ENCODE measurements at places on chromosomes 7 and 10.

DNA sequence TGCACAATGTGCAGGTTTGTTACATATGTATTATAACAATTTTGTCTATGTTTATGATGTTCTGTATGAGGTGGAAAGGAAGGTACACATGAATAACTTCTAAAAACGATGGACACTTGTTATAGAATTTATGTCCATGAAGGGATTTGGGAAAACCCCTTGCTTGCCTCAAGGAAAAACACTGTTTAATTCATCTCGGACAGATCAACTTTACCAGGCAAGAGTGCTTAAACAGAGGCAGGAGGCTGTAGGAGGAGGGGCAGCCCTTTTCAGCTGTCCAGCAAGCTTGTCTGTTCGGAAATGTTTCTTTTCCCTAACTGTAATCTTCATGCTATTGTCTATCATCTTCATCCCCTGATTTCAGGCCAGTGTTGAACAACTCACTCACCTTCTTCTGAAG lies 200.9 kb downstream of the CDC14C start:
- no peak for DNase-seq

GRCh38 chr10:104077663-104078151 lies 8.0 kb downstream of the COL17A1 start:
- DNase-seq = no peak

DNA sequence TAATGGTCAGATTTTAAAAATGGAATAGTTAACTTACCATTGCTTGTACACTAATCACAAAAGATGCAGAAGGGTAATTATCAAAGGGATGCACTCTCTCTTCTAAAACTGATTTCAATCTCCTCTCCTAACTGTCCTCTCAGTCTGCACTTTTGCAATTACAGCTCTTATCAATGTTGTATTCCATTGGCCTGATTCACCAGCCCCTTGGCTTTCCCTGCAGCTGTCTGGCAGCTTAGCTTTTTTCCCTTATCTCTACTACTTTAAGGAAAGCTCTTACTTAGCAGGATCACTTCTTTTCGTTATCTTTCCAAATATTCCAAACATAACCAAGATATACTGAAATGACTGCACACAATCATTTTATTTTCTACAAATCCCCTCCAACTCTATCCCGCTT lies 448.8 kb downstream of the GRM8 start:
- no peak for DNase-seq

GRCh38 chr7:150722431-150722931 lies 6.1 kb downstream of the GIMAP1 start:
- DNase-seq = no peak

DNA sequence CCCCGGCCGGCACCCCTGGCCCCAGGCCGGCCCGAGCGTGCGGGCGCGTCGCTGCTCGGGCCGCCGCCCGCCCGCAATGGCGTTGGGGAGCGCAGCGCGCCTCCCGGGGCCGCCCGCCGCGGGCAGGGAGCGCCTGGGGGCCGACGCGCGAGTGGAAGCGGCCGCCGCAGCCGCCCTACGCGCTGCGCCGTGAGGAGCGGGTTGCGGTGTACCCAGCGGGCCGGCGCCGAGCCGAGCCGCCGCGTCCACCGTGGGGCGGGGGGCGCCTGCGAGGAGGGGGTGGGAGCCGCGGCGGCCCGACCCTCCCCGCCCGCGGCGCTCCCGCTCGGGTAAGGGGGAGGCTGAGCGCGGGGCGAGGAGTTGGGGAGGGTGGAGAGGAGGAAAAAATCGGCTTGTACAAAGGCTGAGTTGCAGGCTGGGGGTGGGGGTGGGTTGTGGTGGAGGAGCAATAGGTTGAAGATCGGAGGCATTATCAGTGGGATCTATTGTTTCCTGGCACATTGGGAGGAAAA lies 473 bp downstream of the PPP1R9A start:
- no peak for DNase-seq

GRCh38 chr10:12656518-12657142 lies 307.3 kb downstream of the CAMK1D start:
- DNase-seq = no peak

DNA sequence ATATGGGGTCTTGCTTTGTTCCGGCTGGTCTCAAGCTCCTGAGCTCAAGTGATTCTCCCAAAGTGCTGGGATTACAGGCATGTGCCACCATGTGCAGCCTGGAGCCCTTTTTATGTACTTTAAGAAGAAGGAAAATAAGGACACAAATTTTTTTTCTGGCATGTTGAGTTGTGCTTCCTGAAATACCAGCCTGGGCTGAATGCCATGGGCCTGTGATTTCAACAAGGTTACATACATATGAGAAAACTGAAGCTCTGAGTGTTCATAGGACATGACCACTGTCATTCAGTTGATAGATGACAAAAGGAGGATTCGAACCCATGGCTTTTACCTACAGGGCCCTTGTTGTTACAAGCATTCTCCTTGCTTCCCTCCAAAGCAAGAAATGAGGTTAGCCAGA lies 36.1 kb downstream of the ST8SIA6 start:
- DNase-seq = no peak

DNA sequence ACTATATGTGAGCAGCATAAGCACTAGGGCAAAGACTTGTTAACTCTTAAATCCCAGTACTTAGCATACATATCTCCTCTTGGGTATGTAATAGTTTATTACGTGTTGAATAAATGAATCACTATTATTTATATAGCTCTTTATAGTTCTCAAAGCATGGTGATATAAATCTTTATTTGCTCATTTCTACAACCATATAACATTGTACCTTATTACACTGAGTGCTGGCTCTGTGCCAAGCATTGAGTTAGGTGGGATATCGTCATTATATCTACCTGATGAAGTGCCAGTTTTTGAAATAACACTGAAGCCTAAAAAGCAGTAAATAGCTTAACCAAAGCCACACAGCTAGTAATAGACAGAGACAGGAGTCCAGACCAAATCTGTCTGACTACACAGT lies 27.9 kb downstream of the AHR start:
- DNase-seq = no peak

DNA sequence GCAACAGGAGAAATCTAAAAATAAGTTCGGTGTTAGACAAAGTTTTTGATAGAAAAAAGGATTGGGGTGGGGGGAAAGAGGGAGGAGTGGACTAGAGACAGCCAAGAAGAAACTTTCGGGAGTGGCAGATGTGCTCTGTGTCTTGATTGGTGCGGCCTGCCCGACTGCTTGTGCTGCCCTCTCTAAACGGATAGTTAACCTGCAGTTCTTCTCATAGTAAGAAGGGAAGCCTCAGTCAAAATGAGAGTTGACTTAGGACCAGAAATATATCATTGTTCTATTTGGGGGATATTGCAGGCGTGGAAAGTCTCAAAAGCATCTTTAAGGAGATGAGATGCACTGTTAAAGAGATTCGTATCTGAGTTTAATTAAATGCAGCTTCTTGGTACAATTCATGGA lies 39.3 kb downstream of the UBE3C start:
- no peak for DNase-seq

DNA sequence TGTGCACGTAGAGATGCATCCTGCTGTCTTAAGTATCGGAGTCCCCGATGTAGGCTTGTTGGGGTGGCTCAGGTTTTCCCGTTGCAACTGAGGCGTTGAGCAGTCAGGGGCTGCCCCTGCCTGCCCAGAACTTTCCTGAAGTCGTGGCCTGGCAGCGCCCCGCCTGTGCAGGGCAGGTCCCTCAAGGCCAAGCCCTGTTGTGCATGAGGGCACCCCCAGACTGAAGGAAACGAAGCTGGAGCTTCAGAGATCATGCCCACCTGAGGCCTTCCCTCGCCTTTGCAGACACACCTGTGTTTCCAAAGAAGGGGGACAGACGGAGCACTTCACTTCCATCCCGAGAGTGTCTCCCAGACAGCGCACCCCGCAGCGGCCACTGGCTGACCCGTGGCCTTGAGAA lies 121.1 kb downstream of the NKX6-2 start:
- DNase-seq = no peak

DNA sequence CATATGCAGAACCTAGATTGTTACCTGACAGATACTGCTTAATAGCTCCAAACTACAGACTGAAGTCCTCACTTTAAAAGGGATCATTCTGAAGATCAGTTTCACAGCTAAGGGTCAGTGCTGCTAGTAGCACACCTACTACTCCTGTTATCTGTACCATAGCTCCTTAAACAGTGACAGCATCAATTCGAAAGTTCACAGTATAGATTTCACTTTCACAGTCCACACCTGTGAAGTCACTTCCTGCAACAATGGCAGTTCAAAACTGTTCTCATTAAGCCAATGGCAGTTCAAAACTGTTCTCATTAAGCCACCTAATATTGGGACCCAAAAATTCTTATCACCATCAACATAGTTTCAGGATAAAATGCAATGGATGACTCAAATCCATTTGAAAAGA lies 10.7 kb upstream of the FHIP2A start:
- no peak for DNase-seq

DNA sequence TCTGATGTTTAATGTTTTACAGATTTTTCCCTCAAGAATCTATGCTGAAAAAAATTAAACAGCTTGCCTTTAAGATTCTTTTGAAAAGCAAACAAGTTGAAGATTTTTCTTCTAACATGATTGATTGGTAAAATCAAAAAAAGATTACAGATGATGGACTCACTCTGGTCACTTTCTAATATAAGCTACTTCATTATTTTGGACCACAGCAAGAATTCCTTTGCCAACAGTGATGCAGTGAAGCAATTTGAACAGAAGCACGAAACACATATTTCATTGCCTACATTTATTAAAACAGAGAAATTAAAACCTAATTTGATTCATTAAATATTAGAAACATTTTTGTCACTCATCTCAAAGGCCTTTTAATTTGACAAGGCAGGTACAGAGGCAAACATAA lies 82.1 kb upstream of the SGCE start:
- no peak for DNase-seq

DNA sequence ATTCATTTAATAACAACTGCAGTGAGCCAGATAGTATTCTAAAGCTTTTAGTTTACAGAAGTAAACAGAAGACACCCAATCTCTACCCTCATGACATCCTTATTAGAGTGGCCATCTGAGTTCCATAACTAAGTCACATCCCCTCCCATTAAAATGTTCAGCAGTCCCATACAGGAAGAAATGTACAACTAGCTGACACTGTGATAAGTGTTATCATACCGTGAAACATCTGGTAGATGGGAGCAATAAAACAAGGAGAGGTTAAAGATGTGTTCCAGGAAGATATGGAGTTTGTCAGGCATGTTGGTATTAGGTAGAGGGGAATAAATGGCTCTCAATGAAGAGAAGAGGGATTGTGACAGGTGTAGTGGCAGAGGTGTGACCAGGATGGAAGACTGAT lies 60.5 kb upstream of the CAV2 start:
- no peak for DNase-seq

DNA sequence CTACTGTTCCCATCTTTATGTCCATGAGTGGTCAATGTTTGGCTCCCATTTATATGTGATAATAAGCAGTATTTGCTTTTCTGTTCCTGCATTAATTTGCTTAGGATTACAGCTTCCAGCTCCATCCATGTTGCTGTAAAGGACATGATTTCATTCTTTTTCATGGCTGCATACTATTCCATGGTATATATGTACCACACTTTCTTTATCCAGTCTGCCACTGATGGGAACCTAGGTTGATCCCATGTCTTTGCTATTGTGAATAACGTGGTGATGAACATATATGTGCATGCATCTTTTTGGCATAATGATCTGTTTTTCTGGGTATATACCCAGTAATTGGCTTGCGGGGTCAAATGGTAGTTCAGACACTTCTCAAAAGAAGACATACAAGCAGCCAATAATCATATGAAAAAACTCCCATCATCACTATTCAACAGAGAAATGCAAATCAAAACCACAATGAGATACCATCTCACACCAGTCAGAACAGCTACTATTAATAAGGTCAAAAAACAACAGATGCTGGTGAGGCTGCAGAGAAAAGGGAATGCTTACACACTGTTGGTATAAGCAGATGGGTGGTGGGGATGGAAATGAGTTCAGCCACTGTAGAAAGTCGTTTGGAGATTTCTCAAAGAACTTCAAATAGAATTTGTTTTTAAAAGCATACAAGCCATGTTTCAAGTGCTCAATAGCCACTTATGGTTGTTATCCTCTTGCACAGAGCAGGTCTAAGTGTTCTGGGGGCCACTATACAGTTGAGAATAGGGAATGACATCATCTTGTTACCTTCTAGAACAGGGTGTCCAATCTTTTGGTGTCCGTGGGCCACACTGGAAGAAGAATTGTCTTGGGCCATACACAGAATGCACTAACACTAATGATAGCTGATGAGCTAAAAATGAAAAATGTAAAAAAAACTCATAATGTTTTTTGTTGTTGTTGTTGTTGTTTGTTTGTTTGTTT lies 23.2 kb upstream of the SDK1 start:
- DNase-seq = no peak

GRCh38 chr7:7789551-7789988 lies 71.2 kb upstream of the RPA3 start:
- DNase-seq = no peak

GRCh38 chr7:155002411-155003091 lies 373 bp downstream of the PAXIP1 start:
- peak; percentile 40 for DNase-seq

- DNase-seq = no peak
Measured at GRCh38 chr10:62502995-62503613, 128.9 kb downstream of the ZNF365 start.

DNA sequence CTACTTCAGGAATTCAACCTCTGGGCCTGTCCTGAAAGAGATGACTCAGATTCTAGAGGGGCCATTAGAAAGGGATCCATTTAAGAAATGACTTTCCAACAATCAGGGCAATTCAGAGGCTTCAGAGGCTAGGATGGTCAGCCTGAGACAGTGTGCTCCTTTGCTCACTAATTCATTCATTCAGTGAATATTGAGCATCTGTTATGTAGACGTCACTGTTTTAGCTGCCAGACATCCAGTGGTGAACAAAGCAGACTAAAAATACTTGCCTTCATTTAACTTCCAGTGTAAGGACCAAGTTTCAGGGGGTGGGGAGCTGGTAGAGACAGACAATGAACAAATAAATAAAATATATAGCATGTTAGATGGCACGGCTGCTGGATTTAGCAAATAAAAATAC lies 1.6 kb downstream of the KIAA1217 start:
- DNase-seq = no peak

DNA sequence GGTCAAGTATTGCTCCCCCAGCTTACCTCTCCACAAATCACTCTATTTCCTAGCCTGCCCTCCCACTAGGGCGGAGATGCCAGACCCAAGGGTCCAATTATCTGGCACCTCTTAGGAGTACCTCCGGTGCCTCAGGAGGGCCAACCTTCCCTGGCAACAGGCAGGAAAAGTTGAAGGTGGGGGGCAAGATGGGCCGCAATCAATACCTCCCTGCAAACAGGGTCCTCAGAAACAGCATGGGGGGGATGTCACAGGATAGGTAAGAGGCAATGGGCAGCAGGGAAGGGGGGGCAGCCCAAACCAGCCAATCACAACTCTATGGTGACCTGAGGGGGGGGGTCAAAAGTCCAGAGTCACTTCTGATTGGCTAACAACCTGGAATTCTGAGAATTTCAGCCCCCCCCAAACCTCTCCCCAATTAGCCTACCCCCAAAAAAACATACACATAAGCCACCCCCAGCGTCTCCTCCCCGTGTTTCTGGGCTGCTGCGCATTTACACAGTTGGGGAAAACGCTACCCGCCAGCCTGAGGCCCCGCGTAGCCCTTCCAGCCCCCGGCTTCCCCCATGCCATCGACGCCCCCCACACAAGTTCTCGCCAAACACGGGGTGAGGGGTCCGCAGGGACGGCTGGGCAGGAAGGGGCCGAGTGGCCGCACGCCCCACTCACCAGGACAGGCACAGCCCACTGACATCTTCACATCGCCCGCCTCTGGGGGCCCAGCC lies 589 bp downstream of the LDB1 start:
- no peak for DNase-seq

- no peak for DNase-seq
Measured at GRCh38 chr10:6065406-6065805, 3.2 kb upstream of the IL2RA start.

- DNase-seq = no peak
Measured at GRCh38 chr7:158371856-158372255, 215.8 kb downstream of the PTPRN2 start.
